ENCODE measurements at places on chromosomes 16 and 17. TPM values are rescaled to one million over a fixed set of nuclear protein-coding genes. Genes with fewer than 3 reads are reported as not detected.

DNA sequence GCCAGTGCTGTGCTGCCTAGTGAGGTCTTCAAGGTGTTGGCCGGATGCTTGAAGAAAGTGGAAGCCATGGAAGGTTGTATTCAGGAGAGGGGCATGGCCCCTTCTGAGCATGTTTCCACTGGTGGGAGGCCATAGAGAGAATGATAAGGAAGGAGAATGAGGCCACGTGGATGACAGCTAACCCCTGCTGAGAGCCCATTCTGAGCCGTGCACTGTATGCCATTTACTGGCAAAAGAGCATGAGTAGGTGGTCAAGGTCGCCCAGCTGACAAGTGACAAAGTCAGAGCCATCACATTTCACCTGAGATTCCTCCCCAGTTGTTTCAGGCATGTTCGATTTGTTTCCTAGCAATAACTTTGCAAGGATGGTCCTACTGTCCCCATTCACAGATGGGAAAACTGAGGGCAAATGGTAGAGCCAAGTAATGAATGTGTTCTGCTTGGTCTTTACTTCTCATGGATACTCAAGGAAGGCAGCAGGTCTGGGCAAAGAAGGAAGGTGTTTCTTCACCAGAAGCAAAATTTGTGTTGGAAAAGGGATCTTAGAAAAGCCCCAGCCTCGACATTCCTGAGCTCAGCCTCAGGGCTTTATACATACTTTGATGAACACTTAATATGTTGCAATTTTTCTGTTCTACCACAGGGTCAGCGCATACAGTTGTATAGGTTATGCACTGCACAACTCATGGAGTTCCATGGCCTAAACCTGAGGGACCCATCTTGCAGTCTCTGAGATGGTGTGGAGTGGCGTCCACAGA lies 10.5 kb upstream of the NKD1 start:
- DNase-seq: no peak

DNA sequence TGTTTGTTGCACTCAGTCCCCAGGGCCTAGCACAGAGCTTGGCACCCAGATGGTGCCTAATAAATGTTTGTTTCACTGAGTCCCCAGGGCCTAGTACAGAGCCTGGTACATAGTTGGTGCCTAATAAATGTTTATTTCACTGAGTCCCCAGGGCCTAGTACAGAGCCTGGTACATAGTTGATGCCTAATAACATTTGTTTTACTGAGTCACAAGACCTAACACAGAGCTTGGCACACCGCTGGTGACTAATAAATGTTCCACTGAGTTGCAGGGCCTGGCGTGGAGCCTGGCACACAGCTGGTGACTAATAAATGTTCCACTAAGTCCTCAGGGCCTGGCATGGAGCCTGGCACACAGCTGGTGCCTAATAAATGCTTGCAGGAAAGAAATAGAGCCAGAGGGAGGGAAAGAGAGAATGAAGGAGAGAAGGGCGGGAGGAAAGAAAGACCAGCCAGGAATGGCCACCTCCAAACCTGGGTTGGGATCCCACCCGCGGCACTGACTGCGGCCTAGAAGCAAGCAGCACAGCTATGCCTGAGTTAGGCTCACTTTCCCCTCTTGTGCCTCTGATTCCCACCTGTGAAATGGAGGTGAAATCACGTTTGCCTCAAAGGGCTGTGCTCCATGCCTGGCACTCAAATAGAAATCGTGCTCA lies 7.5 kb downstream of the SLC5A11 start:
- no peak for DNase-seq

DNA sequence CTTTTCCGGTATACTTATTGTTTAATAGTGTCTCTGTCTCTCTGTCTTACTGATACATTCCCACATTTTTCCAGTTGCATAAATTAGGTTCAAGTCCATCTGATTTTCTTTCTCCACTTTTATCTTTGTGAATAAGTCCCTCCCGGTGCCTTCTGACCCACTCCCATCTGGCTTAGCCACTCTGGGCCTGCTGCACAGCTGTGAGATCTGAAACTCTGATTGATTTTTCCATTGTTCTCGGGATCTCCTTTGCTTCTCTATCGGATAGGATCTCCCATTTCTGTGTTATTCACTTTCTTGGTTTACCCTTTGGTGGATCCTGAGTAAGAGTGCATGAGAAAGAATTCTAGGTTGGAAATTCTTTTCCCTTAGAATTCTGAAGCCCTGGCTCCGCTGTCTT lies 8.6 kb downstream of the UTP4 start:
- DNase-seq: no peak

DNA sequence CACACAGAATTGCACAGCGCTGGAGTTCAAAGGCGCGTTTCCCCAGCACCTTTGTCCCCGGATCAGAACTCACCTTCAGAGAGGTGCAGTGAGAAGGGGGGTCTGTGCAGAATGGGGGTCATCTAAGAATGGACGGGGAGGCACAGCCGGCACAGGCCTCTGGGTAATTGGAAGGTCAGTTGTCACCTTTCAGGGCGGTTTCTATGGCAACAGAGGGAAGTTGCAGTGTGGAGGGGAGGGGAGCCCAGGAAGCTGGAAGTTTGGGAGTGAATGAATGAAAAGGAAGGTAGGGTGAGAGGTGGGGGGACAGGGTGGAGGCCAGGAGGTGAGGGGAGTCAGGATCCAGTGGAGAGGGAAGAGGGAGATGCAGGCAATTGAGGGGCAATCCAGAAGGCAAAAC lies 12.4 kb upstream of the KCNG4 start:
- DNase-seq: no peak

PDXDC1 gene
- total RNA-seq: 112 TPM

CRYBA1 gene
- total RNA-seq: 0.43 TPM
